ENCODE measurements at places on chromosomes 1 and 21.

- DNase-seq, result no peak
Observed at GRCh38 chr1:23867542-23867894, 572 bp downstream of the FUCA1 start.

DNA sequence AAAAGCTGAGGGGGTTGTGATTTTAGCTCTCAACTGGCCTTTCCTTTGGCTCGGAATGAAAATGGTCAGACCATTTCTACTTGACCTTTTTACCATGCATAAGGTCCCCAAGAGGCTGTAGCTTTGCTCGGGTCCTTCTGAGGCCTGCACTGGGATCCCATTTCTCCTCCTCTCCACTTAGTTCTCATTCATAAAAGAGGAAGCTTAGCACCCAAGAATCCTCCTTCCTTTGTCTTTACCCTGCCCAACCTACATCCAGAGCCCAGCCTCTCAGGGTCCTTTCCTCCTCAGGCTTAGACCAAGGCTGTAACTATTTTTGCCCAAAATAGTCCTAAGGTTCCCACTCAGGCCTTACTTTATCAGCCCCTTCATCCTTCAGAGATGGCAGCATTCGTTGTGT lies 6.0 kb upstream of the SLC27A3 start:
- DNase-seq, result no peak

DNA sequence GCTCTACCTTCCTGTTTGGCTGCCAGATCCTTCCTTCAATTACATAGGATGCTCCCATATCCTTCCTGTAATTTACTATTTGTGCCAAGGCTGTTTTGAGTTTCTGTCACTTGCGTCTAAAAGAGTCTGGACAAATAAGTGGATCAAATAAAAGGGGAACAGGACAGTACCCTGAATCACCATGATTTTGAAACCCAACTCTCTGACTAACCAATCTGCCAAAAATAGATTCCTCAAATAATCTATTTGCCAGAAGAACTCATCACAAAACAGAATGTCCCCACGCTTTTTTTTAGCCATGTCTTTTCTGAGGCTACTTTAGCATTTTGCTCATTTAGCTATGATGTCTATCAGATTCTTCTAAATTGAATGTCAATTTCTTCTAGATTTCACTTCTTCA lies 392.6 kb downstream of the NTNG1 start:
- DNase-seq, result no peak

DNA sequence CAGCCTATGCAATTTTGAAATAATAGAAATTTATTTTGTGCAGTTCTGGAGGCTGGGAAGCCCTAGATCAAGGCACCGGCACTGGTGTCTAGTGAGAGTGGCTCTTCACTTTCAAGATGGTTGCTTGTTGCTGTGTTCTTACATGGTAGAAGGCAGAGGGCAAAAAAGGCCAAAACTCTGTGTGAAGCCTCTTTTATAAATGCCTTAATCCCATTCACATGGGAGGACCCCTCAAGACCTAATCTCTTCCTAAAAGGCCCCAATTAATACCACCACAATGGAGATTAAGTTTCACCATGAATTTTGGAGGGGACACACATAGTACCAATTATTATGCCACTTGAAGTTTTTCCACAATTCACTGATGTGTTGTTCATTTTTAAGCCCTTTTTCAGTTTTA lies 21.0 kb downstream of the PRKAB2 start:
- no peak for DNase-seq

All from GM06990 (cell line).